ENCODE measurements at places on chromosomes 7 and 10. TPM values are rescaled to one million over a fixed set of nuclear protein-coding genes. Genes with fewer than 3 reads are reported as not detected.

Gene TLX1
- under 0.01 TPM for total RNA-seq

Gene MPP7
- 23.7 TPM for total RNA-seq

Gene SLC35G1
- total RNA-seq = 2.9 TPM

Gene GBX1
- total RNA-seq = not detected

Gene TRIM73
- total RNA-seq = 1.3 TPM

Gene PLXNA4
- total RNA-seq = not detected

Gene VWA2
- total RNA-seq = 6.8 TPM

Gene CYP26C1
- total RNA-seq = 0.24 TPM

Gene PFKP
- 187 TPM for total RNA-seq

Gene CRHR2
- not detected for total RNA-seq

Gene CPA2
- total RNA-seq = not detected

Gene IDE
- 26.9 TPM for total RNA-seq

All from tracheal epithelial cell (primary cell).